Right atrium auricular region (tissue), 2 donors: ENCODE measurements at places on chromosomes 1 and 21. TPM values are rescaled to one million over a fixed set of nuclear protein-coding genes. Genes with fewer than 3 reads are reported as not detected.

ACTA1 gene
- total RNA-seq = 3,527 TPM

DNA sequence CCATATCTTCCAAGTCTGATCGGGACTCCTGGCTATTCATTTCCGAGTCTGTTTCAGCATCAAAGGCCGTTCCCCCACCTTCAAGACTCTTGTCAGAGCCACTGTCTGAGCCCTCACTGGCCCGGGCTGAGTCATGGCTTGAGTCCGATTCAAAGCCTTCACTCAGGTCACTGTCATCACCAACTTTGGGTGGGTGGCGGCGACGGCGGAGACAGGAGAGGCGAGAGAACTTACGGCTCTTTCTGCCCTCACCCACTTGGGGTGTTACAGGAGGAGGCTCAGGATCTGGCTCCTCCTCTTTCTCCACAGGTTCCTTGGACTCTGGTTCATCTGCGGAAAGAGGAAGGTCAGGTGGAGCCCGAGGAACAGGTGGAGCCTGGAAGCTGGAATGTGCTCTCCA lies 16.6 kb downstream of the SMG5 start:
- DNase-seq = no peak

DNA sequence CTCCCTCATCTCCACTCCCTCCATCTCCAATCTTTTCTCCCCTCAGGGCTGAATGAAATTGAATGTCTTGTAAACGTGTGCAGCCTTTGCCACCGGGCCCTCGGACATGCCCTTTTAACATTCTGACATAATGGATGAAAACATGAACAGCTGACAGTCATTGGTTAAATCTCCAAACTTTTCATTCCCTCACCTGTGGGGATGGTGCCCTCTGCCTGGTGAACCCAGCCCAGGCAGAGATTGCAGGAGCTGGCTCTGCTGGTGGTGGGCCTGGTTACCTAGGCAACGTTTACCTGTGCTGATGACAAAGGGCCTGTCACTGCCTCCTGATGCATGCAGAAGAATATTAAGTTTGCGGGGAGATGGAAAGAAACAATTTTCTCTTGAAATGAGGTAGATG lies 21.3 kb downstream of the ST6GALNAC3 start:
- no peak for DNase-seq

GRCh38 chr1:3553940-3554223 lies 57.4 kb downstream of the MEGF6 start:
- DNase-seq = no peak

GRCh38 chr21:16279731-16280581 lies 550.2 kb downstream of the USP25 start:
- no peak for DNase-seq

DNA sequence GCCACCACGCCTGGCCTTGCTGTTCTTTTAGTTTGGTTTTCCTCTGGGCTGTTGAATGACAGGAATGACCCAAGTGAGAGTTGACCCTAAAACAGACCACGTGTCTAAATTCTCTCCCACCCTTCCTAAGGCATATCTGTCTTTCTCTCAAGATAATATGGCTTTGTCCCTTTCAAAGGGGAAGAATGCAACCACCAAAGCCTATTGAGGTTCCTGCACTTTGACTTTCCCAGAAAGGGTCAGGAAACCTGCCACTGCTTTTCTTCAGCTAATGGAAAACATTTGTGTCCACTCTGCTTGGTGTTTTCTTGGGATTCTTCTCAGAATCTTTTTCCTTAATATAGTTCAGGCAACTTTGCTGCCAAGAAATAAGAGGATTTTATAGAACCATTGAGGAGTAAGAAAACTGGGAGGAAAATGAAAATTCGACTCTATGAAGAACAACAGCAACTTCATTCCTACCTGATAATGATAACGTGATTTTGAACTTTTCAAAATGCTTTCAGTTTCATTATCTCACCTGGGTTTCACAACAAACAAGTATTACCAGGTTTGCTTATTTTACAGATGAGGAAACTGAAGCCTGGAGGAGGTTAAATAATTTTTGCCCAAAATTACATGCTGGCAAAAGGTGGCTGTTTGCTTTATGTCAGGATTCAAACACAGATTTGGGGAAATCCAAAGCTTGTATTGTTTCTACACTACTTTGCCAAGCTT lies 6.9 kb downstream of the PLPP3 start:
- DNase-seq = no peak

DNA sequence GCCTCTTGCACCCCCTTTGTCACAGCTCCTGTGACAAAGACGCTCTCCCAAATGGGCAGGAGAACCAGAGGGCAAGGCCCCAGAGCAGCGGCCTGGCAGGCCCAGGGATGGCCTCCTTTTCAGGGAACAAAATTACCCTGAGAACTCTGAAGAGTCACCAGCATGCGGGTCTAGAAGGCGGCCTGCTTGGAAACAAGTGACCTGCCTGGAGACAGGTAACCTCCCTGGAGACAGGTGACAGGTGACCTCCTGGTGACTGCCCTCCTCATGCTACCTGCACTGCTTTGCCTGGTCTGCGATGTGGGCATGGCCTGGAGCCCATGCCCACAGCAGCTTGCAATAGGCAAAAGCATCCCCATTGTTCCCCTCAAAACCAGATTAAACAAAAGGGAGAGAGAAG lies 86.5 kb upstream of the ZC3H12A start:
- no peak for DNase-seq

PRRX1 gene
- total RNA-seq = 23.9 TPM

DNA sequence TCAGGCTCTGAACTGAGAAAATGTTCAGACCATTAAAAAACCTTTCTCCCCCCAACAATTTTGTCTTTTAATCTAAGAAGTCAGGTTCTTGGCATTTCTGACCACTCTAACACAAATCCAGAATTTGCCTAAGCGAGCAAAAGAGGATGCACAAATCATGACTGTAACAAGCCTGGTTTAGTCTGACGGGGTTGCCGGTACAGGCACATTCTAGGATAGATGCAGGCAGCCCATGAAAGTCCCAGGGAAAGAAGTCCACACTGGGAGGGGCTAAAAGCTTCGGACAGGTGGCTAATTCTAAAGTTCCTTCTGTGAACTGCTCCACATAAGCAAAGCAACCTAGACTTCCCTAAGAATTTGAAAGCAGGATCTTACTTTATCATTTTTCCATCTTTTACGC lies 48.0 kb upstream of the KCNE1 start:
- no peak for DNase-seq

DNA sequence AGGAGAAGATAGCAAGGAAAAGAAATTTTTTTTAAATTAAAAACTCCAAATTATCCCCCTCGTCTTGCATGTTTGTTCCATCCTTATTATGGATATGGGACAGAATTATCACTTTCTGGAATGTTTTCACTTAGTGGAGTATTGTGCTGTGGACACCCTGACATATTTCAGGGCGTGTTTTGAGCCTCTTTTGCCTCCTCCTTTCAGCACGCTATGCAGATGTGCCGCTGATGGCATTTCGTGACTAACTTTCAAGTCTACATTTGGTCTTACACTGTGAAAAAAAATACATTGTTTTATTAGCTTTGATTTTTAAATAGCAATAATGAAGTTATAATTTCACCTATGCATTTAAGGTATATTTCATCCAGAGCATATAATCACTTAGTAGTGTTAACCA lies 738.7 kb downstream of the LTN1 start:
- DNase-seq = no peak

- DNase-seq = no peak
Observed at GRCh38 chr21:44304877-44305293, 5.0 kb downstream of the PFKL start.

GRCh38 chr1:87542697-87543096 lies 214.0 kb downstream of the LMO4 start:
- DNase-seq = no peak

- no peak for DNase-seq
Observed at GRCh38 chr1:226433341-226433720, 25.4 kb upstream of the PARP1 start.

DNA sequence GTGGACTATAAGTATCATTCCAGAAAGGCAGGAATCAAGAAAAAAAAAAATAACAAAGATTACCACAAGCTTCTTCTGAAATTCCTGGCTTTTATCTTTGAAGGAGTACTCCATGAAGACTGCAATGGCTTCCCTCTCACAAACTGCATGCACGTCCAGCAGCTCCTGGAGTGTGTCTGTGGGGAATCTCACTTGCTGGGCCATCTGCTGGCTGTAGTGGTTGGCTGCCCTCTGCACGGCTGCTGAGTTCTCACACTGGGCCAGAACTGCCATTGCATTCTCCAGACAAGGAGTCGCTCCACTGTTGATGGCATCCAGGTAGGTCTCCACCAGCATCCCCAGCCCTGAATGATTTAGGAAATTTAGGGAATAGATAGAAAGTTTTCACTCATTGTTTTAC lies 23.3 kb upstream of the GBP2 start:
- DNase-seq = no peak

- DNase-seq = no peak
Observed at GRCh38 chr1:156657741-156658319, 15.9 kb downstream of the BCAN start.

CCDC17 gene
- 0.39 TPM for total RNA-seq

KRTAP7-1 gene
- not detected for total RNA-seq

DNA sequence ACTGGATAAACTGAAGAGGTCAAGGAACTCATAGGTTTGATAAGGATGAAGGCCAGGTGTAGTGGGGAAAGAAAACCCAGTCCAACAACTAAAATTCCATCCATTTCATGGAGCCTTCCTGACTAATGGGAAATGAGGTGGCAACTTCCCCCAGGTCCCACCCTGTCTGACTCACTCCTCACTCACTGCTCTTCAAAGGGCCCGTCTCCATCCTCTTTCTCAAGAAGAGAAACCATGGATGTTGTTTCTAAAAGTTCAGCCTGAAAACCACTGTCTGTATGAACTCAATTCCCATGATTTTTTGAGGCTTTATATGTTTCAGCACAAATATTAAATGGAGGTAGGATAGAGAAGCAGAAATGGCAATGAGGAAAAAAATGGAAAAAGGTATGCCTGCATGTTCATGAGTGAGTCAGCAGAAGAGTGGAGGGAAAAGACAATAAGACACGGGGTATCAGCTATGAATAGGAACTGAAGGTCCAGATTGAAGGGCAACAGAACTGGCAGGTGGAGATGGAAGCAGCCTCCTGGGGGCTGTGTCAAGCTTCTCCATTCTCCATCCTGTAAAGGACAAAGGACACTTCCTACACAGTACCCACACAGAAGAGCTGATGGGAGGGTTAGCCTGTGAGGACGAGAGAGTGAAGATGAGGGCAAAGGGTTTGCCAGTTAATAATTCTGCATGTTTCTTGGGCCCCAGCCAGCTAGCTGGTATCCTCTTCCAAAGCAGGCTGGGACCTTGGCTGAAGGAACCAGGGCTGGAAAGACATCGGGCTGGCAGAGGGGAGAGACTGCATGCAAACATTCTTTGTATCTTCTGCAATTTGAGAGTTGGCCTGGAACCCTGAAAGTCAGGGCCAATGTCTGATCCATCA lies 5.5 kb upstream of the ELOVL1 start:
- no peak for DNase-seq

GRCh38 chr1:174938281-174939007 lies 61.3 kb upstream of the CACYBP start:
- DNase-seq = no peak

GRCh38 chr1:20962576-20963258 lies 175.6 kb upstream of the HP1BP3 start:
- DNase-seq = no peak

- no peak for DNase-seq
Observed at GRCh38 chr1:111958851-111959250, 30.6 kb downstream of the KCND3 start.

DNA sequence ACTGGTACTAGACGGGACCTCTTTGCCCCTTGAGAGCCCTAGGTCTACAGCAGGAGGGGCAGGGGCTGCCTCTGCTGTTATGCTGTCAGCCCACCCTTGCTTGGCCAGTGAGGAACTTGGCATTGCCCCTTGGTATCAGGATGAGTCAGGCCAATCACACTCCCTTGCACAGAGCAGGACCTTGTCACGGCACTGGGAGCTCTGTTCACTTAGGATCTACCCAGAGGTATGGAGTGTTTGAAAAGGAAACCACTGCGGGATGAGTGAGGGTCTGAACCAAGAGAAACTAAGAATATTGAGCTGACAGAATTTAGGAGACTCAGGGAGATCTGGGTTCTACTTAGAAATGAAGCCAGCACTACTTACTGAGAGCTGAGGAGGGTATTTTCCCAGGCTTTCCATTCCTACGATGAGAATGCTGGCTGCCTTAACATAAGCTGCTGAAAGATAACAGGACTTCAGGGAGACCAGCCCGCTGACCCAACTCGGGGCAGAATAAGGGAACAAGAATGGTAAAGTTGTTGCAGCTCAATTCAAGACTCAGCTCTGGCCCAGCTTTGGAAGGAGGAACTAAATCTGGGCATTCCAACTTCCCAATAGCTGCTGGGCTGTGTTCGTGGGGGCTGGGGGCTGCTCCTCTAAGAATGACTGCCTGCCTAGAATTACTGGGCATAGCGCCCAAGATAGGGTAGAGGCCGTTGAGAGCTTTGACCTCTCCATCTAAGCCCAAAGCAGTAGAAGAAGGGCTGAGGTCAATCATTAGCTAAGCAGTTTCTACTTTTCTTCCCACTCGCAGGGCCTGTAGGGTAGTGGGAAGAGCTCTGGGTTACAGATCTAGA lies 1.5 kb downstream of the FABP3 start:
- DNase-seq = no peak

DNA sequence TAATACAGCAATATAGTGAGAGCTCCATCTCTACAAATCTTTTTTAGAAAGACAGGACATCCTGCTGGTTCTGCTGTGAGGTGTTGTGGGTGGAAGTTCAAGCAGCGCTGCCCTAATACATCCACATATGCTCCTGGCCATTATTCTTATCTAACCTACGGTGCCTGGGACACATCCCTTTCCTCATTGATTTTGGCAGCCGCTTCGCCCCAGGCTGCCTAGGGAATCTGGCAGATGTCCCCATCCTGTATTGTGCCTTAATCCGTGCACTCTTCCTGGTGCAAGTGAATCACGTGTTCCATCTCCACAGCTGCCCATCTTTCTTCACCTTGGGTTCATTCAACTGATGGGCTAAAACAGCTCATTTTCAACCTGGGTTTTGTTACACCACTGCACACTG lies 3.1 kb upstream of the UBE2G2 start:
- DNase-seq = no peak

DNA sequence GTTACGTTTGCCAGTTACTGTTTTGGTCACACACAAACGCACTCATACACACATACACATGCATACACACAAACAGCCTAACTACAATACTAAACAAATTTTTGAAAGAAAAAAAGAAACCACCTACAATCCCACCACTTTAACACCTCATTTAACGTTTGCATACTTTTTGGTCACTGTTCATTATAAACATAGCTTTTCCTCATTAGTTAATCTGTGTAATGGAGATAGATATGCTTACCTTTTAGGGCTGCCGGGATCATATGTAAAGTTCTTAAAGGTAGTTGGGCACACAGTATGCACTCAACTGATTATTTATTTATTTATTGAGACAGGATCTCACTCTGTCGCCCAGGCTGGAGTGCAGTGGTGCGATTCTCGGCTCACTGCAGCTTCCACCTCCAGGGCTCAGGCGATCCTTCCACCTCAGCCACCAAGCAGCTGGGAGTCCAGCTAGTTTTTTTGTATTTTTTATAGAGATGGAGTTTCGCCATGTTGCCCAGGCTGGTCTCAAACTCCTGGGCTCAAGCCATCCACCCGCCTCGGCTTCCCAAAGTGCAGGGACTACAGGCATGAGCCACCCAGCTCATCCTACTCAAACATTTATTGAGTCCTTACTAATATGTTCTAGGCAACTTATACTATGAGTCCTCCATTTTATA lies 677 bp upstream of the BCL10 start:
- no peak for DNase-seq

PCBP3 gene
- 5.2 TPM for total RNA-seq
